ENCODE measurements at places on chromosomes 2 and 18.

- no peak for DNase-seq
These were observed 53.3 kb downstream of the CYBRD1 start for GRCh38 chr2:171575606-171576005.

GRCh38 chr2:208466151-208466919, 59.7 kb downstream of the PTH2R start:
- peak; percentile 47 for DNase-seq

- no peak for DNase-seq
These were observed 149.0 kb downstream of the DSEL start for GRCh38 chr18:67367540-67367939.

DNA sequence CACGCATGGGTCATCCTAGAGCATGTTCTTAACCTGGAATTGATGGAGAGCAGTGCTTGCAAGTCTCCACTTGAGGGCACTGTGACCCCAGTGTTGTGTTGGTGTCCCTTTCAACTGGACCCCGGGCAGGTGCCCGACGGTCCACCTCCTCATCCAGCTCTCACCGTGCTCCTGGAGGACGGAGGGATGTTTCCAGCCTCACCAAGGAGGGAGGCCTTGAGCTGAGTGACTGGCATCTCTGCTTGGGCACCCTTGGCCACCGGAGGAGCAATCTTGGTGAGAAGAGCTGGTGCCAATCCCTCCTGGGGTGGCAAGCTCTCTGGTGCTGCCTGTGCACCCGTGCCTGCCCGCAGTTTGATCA, 45.4 kb upstream of the ASB18 start:
- no peak for DNase-seq

DNA sequence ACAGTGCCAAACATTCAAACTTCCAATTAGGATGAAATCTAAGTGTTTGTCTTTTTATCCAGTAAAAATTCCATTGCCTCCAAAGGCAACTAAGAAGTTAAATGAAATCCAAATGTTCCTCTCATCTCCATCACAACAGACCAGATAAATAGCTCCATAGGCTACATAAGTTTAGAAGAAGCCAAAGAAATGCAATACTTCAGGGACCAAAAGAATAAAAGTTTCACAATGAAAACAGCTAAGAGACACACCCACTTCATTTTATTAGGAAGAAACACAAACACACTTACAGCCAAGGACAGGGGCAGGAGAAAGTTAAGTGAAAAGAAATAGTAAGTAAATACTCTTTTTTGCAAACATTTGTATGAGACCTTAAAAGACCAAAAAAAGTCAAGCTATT, 88.5 kb upstream of the CCDC150 start:
- DNase-seq = no peak

DNA sequence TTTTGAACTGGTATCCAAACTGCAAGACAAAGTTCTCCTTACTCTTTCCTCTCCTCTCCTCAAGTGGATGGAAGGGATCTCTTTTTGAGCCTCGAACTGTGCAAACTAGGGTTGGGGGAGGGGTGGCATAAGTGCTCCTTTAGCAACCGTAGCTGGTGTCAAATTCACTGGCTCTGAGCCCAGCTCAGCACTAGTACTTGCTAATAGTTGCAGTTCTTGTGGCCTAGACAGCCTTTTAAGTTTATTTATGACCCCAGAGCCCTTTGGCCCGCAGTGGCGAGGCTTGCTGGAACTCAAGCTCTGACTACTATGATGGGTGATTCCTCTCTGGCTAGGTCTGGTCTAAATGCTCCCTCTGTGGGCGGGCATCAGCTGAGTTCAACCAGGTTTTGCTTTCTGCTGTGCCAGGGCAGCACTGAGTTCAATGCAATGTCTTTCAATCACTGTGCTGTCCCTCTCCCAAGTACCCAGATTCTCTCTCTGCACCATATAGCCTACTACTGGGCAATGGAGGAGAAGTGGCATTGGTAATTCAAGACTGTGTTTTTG, 528.4 kb upstream of the SYT4 start:
- DNase-seq = no peak

DNA sequence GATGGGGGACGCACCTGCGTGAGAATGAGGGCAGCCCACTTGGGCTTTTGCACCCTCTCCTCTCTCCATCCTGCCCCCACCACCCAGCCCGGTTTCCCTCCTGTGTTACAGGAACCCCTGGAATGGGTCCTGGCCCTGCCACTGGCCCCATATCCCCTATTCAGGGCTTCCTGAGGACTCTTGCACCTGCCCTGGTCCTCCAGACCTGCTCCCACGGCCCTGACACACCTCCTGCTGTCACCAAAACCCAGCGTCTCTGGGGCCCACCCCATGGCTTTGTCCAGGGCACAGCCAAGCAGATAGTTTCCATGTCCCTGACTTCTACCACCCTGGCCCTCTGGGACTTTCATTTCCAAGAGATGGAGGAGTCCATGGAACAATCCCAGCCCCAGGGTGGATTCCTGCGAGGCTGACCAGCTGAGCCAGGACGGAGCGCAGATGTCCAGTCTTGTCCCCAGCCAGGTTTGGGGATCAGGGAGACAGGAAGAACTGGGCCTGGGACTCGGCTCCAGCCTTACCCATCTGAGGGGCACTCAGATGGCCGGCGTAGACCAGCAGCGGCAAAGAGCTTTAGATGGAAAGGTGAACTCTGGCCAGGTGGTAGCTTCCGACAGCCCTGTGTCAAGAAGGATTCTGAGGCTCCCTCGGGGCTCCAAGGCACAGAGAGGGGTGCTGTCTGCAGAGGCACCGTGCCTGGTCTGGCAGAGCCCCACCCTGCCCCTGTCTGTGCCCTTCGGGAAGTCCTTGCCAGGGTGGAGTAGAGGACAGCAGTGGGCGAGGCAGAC, 12.0 kb downstream of the GPR35 start:
- DNase-seq = no peak

DNA sequence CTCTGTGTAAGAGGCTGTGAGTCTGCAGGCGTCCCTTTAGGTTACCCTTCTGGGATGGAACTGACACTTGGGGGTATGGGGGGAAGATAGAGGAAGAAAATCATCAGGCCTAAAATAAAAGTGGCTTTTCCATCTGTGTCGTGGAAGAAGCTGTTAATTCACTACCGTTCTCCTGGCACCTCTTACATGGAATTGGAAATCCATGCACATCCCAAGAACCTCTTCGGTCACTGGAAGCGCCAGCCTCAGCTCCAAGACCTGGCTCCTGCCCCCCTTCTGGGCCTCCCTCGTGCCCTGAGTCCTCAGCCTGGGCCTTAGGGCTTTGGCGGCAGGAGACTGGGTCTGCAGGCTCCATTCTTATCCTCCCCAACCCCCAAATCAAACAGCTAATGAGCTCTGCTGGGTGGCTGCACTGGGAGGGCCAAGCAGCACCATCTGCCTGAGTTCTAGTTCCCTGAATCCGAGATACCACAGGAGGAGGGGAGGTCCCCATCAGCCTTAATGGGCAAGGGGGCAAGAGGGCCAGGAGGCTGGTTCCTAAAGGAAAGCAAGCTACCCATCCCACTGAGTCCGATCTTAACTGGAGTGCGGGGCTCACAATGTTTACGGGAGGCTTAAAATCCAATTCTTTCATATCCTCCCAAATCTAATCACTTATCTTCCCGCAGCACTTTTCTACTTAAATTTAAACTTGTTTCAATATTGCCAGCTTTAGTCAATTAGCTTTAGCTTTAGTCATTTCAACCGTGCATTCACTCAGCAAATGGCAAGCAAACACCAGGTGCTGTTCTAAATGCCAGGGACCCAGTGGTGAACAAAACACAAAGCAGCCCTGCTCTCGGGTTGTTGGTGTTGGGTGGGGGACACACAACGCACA, 52.8 kb downstream of the FAM178B start:
- DNase-seq = no peak

- no peak for DNase-seq
These were observed 170.1 kb downstream of the ASB1 start for GRCh38 chr2:238596571-238597551.

DNA sequence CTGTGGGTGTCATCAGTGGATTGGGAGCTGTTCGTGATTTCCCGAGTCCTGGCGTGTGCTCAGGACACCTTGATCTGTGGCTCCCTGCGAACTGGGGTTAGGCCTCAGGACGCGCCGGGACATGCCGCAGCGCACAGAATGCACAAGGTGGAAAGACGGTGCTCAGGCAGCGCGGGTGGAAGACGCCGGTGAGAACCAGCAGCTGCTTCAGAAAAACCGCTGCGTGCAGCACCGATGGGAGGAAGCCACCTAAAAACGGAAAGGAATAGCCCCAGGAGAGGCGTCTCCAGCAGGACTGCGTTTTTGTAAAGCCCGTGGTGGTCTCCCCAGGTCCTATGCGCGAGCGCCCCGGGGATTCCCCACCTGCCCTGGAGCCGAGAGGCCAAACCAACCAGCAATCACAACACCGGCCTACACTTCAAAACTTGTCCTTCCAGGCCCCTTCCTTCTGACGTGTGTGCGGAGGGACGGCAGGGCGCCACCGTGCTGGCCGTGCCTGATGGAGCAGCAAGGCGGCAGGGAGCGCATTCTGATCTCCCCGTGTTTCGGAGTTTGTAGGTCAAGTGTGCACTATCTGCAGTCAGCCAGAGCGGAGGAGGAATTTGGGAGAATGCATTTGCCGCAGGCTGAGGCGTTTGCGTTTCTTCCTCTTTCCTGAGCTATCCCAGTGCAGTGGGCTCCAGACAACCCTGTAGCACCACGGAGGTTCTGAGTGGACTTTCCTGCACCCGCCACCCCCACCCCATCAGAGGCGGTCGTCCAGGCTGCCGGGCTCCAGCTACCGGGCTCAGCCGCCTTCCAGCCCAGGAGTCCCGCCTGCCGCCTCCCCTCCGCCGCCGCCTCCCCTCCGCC, 32.2 kb downstream of the RTP5 start:
- no peak for DNase-seq

- DNase-seq = peak; percentile 81
These were observed 3.7 kb downstream of the SIGLEC15 start for GRCh38 chr18:45828917-45829811.

GRCh38 chr2:186103276-186103675, 364.7 kb downstream of the FSIP2 start:
- DNase-seq = no peak

DNA sequence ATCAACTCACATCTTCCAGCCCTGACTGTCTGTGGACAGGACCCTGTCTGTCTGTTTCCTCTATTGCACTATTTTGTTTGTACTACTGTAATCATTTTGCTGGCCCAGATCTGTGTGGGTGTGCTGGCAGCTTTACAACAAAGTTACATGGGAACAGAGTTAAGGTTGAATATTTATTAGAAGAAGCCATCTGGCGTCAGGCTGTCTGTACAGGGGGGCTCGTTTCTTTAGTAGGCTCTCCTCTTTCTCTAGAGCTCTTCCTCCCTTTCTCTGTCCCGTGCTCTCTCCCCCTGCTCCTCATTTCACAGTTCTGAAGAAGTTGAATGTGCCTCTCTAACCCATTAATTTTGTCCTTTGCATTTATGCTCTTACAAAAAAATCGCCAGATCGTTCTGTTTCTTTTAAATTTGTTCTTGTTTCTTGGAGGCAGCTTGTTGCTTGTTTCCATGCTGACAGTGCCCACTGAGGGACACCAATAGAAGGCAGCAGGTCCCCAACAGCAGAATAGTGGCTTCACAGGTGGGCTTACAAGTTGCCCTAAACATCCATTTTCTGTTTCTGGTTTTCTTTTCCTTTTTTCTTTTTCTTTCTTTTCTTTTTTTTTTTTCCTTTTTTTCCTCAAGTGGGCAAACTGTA, 315.2 kb upstream of the ZEB2 start:
- DNase-seq = no peak

GRCh38 chr2:173747035-173747434, 218.1 kb downstream of the SP3 start:
- DNase-seq = no peak

- no peak for DNase-seq
These were observed 562.6 kb downstream of the SPAG16 start for GRCh38 chr2:213846856-213847255.

- DNase-seq = no peak
These were observed 102.1 kb downstream of the PXDN start for GRCh38 chr2:1642066-1642861.

DNA sequence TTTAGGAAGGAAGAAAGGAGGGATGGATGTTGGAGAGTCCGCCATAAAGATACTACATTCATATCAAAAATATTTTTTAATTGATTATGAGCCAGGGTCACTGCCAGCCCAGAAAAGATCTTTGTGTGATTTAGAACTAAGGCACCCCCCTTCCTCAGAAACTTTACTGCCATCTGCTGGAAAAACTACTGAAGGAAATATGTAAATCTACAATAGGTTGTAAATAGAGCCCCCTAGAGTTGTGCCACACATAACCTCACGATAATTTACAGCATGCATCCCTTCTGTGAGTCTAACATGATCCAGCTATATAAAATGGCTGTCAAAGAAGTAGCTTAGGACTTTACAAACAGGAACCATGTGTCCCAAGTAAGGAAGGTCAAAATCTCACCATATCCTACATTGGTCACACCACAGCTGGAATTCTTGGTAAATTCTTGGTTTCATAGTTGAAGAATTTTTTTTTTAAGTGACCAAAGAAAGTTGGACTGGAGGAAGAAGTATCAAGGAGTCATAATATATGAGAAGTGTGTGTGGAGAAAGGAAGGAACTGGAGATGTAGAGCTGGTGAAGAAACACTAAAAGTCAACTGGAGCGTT, 152.5 kb downstream of the CYP26B1 start:
- DNase-seq = peak; percentile 21

DNA sequence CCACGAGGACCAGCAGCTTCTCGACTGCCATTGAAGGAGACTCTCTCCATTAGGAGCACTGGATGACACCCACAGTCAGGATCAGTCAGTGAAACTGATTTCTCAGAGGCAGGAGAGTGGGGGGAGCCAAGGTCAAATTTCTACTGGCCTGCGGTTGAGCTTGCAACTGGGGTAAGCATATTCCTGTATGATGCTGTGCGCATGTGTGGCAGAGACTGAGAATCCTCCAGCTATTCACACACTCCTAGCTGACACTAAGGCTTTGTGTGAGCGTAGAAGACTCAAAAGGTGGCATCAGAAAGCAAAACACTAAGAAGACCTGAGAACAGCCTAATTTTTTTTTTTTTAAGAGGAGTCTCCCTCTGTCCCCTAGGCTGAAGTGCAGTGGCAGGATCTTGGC, 19.8 kb upstream of the TTL start:
- peak; percentile 1 for DNase-seq

DNA sequence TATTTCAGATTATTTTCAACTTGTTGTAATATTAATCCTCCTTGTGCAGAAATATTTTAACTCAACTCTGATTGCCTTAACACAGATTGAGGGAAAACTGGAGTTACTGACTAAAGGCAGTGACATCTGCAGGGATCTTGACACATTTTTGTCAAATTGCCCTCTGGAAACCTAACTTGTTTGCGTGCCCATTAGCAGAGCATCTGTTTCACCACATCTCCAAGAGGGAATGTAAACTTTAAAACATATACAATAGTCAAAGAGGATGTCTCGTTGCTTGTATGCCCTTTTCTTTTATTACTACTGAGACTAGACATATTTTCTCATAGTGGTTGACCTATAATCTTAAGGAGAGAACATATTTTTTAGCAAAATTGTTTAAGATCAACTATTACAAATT, 14.2 kb downstream of the INPP1 start:
- no peak for DNase-seq

DNA sequence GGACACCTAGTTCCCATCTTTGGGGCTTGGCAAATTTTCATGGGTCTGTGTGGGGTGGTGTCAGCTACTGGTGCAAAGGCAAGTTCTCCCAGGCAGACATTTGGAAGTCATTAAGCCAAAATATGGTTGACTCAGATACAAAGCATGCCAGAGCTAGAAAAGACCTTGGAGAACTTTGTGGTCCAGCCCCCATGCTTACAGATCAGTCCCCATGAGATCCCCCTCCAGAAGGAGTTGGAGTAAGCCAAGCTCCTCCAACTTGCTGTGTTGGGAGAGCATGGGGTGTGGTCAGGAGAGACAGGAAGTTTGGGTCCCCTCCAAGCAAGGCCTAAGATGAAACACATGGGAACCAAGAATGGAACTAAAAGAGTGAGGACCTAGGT, 224.5 kb downstream of the CYP26B1 start:
- no peak for DNase-seq

Measured in suppressor macrophage treated with lipopolysaccharide for 1 hour (primary cell).